ENCODE measurements at places on chromosomes 2 and 18. TPM values are rescaled to one million over a fixed set of nuclear protein-coding genes. Genes with fewer than 3 reads are reported as not detected.

The SP140 gene
- total RNA-seq: 1.4 TPM

The MOCOS gene
- 0.26 TPM for total RNA-seq

The ANKRD39 gene
- total RNA-seq: 16.0 TPM

The TCF23 gene
- total RNA-seq: 0.09 TPM

DNA sequence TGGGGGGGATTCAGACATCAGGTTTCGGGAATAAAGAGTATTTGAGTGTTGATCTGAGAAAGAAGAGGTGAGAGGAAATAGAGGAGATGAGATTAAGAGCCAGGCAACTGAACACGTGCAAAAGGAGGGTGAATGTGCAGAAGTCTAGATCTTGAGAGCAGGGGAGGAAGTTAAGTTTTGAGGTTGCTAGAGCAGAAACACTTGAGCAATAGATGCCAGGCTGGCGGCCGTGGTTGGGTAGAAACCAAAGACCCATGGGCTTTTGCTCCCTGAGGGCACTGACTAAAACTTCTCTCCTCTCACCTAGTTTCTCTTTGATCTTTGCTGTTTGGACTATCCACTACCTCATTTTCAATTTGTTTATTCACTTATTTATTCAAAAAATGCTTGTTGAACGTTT, 116.0 kb downstream of the CDC42EP3 start:
- DNase-seq: no peak
- H3K4me3 ChIP-seq: no peak overlapping the region
- no peaks in the 10 kb centered on the region for H3K36me3 ChIP-seq
- no peaks in the 10 kb centered on the region for H3K4me1 ChIP-seq
- H3K27ac ChIP-seq: no peak overlapping the region

DNA sequence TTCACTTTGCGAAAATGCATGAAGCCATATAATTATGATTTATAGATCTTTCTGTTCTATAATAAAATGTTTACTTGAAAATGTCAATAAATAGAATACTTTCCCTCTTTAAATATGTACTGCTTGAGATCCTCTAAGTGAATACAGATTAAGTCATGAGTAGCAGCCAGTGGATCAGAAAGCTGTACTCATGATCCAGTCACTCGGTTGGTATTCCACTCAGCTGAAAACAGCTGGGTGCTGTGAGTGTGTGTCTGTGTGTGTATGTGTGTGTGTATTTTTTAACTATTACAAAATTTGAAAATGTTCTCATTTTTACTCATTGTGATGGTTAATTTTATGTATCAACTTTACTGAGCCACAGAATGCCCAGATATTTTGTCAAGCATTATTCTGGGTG, 141.6 kb upstream of the CYP26B1 start:
- H3K36me3 ChIP-seq: no peaks in the 10 kb centered on the region
- H3K4me1 ChIP-seq: no peaks in the 10 kb centered on the region
- no peak overlapping the region for H3K27ac ChIP-seq
- DNase-seq: no peak
- H3K27me3 ChIP-seq: no peaks in the 10 kb centered on the region
- H3K4me3 ChIP-seq: no peak overlapping the region

GRCh38 chr18:76568731-76569130, 73.7 kb upstream of the ZNF516 start:
- H3K36me3 ChIP-seq: no peaks in the 10 kb centered on the region
- DNase-seq: no peak
- peaks cover 5% of the 10 kb centered on the region for H3K27me3 ChIP-seq
- peaks cover 9% of the 10 kb centered on the region for H3K4me1 ChIP-seq
- no peak overlapping the region for H3K4me3 ChIP-seq

The IL18R1 gene
- total RNA-seq: 4.5 TPM

The IL1B gene
- 1.1 TPM for total RNA-seq

- H3K4me1 ChIP-seq: no peaks in the 10 kb centered on the region
- no peaks in the 10 kb centered on the region for H3K27me3 ChIP-seq
- no peak for DNase-seq
- H3K36me3 ChIP-seq: no peaks in the 10 kb centered on the region
Observed at GRCh38 chr2:198494931-198495330, 690.5 kb downstream of the PLCL1 start.
